ENCODE measurements at places on chromosomes 12 and 14. TPM values are rescaled to one million over a fixed set of nuclear protein-coding genes. Genes with fewer than 3 reads are reported as not detected.

- H3K27me3 ChIP-seq, result no peaks in the 10 kb centered on the region
- H3K27ac ChIP-seq, result no peak overlapping the region
- no peaks in the 10 kb centered on the region for H3K36me3 ChIP-seq
- no peak for DNase-seq
- no peak overlapping the region for H3K4me3 ChIP-seq
- H3K4me1 ChIP-seq, result no peaks in the 10 kb centered on the region
Measured at GRCh38 chr14:41144370-41144769, 462.3 kb upstream of the LRFN5 start.

- peaks cover 74% of the 10 kb centered on the region for H3K36me3 ChIP-seq
- no peak for DNase-seq
- H3K4me1 ChIP-seq, result no peaks in the 10 kb centered on the region
- no peaks in the 10 kb centered on the region for H3K27me3 ChIP-seq
Measured at GRCh38 chr14:92135269-92135668, 13.5 kb downstream of the CPSF2 start.

GRCh38 chr14:54010981-54011380, 54.4 kb upstream of the BMP4 start:
- H3K36me3 ChIP-seq, result no peaks in the 10 kb centered on the region
- H3K4me1 ChIP-seq, result no peaks in the 10 kb centered on the region
- DNase-seq, result no peak
- no peaks in the 10 kb centered on the region for H3K27me3 ChIP-seq
- H3K4me3 ChIP-seq, result no peak overlapping the region

GPR84 gene
- not detected for total RNA-seq

KLRK1 gene
- total RNA-seq, result 0.59 TPM

NOXRED1 gene
- not detected for total RNA-seq

DNA sequence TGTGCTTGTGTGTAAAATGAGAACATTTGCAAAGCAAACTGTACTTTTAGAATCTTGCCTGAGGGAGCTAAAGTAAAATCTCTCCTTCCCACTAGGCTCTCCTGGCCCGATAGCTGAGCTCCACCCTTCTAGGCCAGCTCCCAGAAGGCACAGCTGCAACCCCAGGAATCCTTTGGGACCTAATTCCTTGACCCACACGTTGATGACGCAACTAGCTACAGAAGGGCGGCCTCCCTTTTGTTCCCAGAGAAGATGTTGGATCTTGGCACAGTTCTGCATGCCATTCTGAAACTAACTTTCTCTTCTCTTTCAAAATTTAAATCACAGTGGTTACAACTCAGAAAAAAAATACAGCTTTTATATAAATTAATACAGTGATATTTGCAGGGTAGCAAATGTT, 268.1 kb downstream of the EGLN3 start:
- H3K27me3 ChIP-seq, result no peaks in the 10 kb centered on the region
- H3K4me1 ChIP-seq, result peaks cover 6% of the 10 kb centered on the region
- H3K27ac ChIP-seq, result no peak overlapping the region
- DNase-seq, result peak; percentile 63
- no peak overlapping the region for H3K4me3 ChIP-seq

GRCh38 chr14:60175255-60175902, 10.2 kb upstream of the DHRS7 start:
- no peaks in the 10 kb centered on the region for H3K36me3 ChIP-seq
- no peak overlapping the region for H3K27ac ChIP-seq
- no peaks in the 10 kb centered on the region for H3K4me1 ChIP-seq
- DNase-seq, result no peak
- H3K4me3 ChIP-seq, result no peak overlapping the region

Measured in right atrium auricular region (tissue), 2 donors.